ENCODE measurements at places on chromosomes 5 and 9.

DNA sequence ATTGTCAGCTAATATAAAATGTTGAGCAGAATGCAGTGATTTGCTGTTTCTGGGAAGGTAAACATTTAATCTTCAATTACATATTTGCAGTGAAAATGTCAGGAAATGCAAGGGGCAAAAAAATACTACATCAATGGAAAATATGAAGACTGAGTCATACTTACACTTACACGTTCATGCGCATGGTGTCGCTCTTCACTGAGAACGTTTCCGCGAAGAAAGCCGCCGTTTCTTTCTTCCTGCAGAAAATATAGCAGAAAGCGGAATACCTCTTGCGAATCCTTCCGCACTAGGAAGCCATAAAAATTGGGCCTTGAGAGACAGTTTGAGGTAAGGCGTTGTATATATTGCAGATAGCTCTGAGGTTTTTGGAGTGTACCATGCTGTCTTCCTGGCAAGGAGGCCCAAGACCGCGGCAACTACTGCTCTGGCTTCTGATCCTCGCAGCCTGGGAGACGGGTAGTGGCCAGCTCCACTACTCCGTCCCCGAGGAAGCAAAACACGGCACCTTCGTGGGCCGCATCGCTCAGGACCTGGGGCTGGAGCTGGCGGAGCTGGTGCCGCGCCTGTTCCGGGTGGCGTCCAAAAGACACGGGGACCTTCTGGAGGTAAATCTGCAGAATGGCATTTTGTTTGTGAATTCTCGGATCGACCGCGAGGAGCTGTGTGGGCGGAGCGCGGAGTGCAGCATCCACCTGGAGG is at the start of gene PCDHA13:
Gene PCDHA13 (plus strand): TSS at position 236 of the 702 bp plus-strand sequence. CDS start 145 bp downstream, at position 381.
- DNase-seq = no peak

GRCh38 chr9:6073731-6074130 is 58.3 kb upstream of the RANBP6 start:
- no peak for DNase-seq

GRCh38 chr9:87614397-87614796 is 111.5 kb upstream of the CTSL start:
- DNase-seq = no peak

DNA sequence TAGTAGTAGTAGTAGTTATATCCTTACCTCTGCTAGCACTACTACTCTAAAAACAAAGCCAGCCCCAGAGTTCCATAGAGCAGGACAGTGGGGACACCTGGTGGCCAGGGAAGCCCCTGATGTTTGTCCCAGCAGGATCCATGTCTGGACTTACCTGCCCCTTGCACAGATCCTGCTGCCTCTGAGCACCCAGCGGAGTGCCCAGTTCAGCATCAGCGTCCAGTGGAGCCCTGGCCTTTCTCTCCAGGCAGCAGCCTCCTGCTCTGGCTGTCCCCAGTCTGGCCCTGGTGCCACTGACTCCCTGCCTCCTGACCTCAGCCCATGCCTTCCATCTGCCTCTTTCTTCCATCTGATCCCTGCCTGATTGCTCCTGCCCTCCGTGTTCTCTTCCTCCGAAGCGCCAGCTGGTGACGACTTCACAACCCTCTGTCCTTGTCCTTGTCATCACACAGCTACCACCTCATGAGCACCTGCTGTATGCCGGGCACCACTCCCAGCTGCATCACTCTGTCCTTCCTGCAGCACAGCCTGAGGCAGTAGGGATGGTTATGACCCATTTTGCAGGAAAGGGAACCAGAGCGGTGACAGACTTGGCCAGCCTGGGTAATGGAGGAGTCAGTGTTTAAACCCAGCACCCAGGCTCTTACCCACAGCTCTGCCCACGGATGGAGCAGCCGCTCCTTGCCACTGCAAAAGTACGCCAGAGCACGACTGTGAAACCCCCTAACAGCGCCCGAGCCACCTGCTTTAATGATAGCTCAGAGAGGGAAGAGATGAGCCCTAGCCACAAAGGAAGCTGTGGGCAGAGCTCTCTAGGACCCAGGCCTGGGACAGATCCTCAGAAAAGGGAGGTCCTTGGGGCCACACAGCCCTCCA is 11.5 kb downstream of the SARDH start:
- DNase-seq = peak; percentile 49

DNA sequence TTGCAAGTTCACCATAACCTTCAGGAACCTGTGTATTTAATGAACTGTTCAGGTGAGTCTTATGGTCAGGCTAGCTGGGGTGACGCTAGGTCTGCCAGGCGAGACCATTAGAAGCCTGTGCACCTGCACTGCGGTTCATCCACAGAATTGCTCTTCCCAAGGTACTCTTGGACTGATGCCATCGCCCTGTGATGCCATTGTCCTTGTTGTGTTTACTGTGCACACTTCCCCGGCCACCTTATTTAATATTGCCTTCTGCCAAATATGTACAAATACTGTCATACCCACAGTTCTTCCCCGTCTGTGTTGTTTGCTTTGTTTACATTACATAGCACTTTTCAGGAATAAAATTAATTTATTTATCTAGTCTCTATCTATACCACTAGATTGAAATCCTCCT is 66.3 kb downstream of the RCL1 start:
- no peak for DNase-seq

GRCh38 chr5:58875599-58875998 is 292.7 kb downstream of the RAB3C start:
- DNase-seq = no peak

DNA sequence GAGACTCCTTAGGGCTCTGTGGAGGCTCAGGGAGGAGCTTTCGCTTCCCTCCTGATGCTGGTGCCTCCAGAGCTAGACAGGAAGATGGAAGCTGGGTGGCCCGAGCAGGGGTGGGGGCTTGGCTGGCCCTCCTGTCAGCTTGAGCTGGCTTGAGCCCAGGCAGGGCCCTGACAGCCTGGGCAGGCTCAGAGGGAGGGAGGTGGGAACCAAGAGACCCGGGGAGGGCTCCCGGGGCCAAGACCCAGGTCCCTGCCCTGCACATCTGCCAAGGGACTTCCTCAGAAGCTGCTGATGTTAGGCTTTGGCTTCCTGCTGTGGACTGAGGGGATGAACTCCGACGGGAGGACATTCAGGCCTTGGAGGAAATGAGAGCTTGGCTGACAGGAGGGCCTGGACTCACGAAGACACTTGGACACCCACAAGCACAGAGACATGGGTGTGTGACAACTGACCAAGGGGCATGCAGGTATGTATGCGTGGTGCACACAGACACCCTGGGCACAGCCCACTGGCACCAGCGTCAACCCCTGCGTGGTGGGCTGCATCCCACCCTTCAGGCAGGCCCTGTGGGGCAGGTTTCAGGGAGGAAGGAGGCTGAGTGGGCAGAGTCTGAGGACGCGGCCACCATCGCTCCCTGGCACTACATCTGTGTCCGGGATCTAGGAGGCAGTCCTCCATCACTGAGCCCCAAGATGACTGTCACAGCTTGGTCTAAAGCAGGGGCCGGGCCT is 1.7 kb upstream of the LTC4S start:
- DNase-seq = no peak

- no peak for DNase-seq
These were observed 87.6 kb upstream of the CTSL start for GRCh38 chr9:87638292-87638691.

GRCh38 chr5:53037141-53037859 is 48.1 kb downstream of the ITGA2 start:
- peak; percentile 76 for DNase-seq

DNA sequence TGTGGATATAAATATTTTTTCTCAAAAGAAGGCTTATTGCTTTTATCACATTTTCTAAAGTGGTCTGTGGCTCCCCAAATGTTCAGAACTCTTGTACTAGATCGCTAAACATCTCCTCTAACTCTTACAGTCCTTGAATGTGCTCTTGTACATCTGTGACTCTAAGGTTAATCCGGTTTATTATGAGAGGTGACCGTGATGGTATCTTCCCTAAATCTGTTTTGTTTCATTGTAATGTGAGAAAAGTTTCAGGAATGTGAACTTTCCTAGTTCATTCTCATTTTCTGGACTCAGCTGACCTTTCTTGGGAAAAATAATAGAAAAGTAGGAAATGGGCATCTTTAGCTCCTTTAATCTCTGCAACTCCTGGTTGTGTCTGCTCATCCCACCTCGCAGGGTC is 94.5 kb upstream of the CD180 start:
- no peak for DNase-seq

DNA sequence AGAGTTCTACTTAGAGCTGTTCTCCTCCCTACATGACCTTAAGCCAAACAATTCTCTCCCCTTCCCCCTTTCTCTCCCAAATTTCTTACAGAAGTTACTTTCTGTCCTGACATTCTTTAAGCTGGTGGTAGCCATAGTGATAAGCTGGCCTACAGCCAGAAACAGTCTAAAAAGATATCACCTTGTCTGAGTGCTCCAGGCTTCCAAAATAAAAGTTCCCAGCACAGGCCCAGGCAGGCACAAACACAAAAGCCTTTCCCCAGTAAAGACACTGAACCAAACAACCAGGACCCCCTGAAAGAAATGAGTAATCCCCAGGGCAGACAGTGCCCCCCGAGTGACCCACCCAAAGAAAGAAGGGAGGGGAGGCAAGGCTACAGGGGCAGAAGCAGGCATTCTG is 19.2 kb downstream of the SIL1 start:
- peak; percentile 34 for DNase-seq

DNA sequence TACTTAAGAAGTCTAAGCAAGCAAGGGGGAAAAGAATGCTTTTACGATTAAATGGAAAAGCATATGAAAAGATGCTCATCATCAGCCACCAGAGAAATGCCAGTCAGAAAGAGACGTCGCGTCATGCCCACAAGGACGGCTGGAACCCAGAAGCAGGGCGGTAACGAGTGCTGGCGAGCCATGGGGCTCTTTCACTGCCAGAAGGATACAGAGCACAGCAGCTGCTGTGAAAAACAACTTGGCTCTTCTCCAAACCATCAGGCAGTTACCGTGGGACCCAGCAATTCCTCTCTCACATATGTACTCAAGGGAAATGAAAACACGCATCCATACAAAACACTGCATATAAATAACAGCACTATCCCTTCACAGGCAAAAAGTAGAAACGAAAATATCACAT is 95.5 kb downstream of the CAMSAP1 start:
- DNase-seq = no peak

- DNase-seq = no peak
These were observed 21.0 kb upstream of the ALDH1B1 start for GRCh38 chr9:38371495-38371894.

DNA sequence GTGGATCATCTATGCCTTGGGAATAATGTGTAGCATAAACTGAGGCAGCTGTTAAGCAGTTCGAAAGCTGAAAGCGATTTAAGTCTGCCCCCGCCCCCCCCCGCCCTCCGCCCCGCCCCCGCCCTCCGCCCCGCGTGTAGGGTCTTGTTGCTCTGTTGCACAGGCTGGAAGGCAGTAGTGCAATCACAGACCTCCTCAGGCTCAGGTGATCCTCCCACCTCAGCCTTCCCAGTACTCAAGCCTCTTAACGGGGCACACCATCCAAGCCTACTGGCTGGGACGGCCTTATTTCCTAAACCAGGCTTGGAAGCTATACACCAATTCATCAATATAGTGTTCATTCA is 945 bp downstream of the ANKDD1B start:
- no peak for DNase-seq

DNA sequence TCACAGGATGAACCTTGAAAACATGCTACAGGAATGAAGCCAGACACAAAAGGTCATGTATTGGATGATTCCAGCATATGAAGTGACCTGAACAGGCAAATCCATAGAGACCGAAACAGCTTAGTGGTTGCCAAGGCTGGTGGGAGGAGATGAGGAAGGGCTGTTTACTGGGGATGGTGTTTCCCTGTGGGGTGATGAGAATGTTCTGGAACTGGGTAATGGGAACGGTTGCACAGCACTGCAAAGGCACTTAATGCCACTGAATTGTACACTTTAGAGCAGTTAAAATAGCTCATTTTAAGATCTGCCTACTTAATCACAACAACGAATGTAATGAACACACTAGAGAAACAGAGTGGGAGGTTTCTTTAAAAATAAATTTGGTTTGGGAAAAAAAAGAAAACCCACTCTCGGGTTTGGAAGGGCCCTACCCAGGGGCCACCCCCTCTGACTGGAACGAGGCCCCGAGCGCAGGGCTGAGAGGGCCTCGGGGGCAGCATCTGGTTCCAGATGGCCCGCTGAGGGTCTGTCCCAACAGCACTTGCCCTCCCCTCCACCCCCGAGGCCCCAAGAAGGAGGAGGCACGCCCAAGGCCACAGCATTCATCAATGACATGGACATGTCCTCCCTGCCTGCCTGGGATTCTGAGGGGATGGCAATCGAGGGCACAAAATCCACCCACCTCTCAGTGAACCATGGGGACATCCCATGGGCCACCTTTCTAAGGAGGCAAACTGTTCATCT is 31.7 kb downstream of the SARDH start:
- DNase-seq = no peak

DNA sequence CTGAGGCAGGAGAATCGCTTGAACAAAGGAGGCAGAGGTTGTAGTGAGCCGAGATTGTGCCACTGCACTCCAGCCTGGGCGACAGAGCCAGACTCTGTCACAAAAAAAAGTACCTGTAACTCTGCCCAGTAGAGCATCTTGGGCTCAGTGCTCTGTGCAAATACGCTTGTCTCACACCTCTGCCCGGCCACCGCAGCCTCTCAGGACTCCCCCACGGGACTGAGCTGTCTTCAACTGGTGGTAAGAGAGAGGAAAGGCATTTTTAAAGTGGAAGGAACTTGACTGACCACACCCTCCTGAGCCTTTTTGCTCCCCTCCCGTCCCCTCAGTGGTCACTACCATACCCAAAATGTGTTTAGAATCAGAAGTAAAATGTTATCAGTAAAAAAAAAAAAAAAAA is 174.3 kb upstream of the PIK3R1 start:
- no peak for DNase-seq

DNA sequence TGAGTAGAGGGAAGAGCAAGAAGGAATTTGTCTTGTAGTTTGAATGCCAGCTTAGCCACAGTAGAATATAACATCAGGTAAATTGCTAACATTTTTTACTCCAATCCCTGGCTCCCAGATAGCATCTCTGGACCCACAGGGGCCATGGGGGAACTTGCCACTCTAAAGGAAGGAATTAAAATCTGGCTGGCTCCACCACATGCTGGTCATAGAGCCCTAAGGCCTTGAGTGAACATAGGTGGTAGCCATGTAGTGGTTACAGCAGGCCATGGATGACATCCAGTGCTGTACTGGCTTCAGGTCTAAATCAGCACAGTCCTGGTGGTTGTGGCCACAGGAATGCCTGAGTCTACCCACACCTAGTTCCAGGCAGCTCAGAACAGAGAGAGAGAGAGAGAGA is 109.9 kb upstream of the RGMB start:
- DNase-seq = no peak

- DNase-seq = peak; percentile 85
These were observed 13.7 kb upstream of the PRELID2 start for GRCh38 chr5:145848854-145849253.

All from HT1080 (cell line).